ENCODE measurements at places on chromosomes 1 and 21.
A peak's percentile ranks its signal among the peaks of the same experiment; 100 is the strongest.

DNA sequence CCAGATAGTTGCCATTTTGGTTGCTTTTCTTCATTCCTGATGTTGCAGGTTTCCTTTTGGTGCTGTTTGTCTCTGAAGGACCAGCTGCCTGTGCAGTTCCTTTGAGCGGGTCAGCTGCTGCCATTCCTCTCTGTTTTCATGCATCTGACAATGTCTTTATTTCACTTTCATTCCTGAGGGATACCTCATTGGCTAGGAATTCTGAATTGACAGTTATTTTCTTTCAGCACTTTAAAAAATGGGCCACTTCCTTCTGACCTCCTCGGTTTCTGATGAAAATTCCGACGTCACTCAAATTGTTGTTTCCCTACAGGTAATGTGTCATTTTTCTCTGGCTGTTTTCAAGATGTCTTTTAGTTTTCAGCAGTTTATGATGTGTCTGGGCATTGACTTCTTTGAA, 24.8 kb downstream of the CCSAP start:
- no peak for DNase-seq

GRCh38 chr1:239448911-239449310, 62.5 kb downstream of the CHRM3 start:
- no peak for DNase-seq

GRCh38 chr1:46948629-46949416, 7.5 kb upstream of the CYP4A11 start:
- DNase-seq = no peak

- DNase-seq = no peak
Observed at GRCh38 chr1:74429580-74429979, 82.8 kb downstream of the LRRC53 start.

GRCh38 chr1:7372477-7373120, 398.5 kb upstream of the VAMP3 start:
- no peak for DNase-seq

DNA sequence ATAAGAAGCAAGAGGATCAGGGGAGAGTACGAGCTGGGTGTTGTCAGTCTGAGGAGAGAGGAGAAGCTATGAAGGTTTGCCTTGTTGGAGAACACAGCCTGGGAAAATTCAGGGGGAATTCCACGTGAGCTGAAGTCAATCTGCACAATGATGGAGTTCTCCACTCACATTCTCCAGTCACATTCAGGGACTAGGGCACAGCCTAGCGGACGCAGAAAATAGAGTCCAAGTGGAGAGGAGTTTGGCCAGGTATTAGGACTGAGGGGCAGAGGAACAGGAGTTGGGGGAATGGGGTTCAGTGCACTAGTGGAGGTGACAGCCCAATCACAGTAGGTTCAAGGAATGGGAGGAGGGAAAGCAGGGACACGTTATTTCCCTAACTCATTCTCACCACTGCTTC, 124.0 kb downstream of the KCNH1 start:
- no peak for DNase-seq

GRCh38 chr1:71428029-71428428, 347.2 kb upstream of the ZRANB2 start:
- peak; percentile 47 for DNase-seq

Measured in DMS153 (cell line).